Progenitor cell of endocrine pancreas (in vitro differentiated cells): ENCODE measurements at places on chromosomes 6 and 20.

- no peak for DNase-seq
Measured at GRCh38 chr6:5095236-5095635, 10.1 kb downstream of the PPP1R3G start.

- peak; percentile 25 for DNase-seq
Measured at GRCh38 chr6:14129575-14129974, 12.0 kb downstream of the CD83 start.

GRCh38 chr6:106973018-106973835, 1.3 kb downstream of the CD24 start:
- peak; percentile 21 for DNase-seq

DNA sequence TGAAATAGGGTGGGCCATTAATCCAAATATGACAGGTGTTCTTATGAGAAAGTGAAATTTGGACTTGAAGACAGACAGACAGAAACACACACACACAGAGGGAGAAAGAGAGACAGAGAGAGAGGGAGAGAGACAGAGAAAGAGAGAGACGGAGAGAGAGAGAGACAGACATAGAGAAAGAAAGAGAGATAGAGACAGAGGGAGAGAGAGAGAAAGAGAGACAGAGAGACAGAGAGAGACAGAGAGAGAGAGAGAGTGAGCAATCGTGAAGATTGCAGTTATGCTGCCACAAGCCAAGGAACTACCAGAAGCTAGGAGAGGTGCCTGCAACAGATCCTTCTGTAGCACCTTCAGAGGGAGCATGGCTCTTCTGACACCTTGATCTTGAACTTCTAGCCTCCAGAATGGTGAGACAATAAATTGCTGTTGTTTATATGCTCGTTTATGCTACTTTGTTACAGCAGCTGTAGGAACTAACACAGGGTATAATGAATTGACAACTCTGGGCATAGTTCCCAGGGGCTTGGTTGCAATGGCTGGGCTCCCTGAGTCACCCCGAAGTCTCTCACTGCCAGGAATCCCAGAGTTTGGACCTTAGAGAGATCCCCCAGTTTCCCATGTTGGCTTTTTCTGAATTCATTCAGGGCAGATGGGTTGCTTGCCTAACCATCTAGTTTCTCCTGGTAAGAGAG, 44.7 kb upstream of the ECI2 start:
- no peak for DNase-seq

DNA sequence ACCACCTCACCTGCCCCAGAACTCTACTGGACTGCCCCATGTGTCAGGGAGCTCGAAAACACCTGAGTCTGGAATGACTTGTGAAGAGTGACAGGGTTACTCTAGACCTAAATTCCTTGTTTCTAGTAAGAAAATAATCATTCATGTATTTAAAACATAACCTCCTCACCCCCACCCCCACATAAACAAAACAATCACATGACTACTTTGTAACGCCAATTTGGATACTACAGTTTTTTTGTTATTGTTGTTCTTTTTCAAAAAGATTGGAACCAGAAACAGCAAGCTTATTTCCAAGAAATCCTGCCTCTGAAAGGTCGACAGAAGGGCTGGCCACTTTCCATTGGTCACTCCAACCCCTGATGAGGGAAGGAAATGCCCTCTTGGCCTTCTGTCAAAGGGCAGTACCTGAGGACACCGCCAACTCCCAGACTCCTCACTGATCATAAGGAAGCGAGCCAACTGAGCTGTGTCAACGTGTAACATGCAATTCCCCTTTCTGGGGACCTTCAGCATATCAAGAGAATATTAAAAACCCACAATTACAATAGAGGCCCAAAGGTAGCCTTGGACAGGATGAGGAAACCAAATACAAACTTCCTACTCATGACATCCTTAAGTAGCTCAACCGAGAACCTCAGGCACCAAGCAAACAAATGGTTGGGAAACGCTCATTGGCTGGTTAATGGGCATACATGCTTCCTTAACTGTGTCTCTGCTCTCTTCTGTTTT, 2.6 kb downstream of the MCUR1 start:
- no peak for DNase-seq

GRCh38 chr20:41386502-41387427, 20.1 kb upstream of the EMILIN3 start:
- no peak for DNase-seq

DNA sequence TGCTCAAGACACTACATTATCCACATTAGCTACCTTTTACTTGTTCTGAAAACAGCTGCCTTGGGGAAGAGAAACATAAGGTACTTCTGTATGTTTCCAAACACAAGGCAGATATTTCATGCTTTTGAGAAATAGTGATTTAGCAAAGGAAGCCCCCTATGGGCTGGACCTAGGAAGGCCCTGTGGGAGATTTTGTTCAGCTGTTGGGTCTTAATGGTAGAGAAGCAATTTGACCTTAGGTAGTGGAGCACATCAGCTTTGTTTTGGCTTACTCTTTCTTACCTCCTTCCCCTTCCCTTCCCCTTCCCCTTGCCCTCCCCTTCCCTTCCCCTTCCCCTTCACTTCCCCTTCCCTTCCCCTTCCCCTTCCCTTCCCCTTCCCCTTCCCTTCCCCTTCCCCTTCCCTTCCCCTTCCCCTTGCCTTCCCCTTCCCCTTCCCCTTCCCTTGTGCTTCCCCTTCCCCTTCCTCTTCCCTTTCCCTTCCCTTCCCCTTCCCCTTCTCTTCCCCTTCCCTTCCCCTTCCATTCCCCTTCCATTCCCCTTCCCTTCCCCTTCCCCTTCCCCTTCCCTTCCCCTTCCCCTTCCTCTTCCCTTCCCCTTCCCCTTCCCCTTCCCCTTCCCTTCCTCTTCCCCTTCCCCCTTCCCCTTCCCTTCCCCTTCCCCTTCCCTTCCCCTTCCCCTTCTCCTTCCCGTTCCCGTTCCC, 84.6 kb downstream of the ANKS1A start:
- no peak for DNase-seq

DNA sequence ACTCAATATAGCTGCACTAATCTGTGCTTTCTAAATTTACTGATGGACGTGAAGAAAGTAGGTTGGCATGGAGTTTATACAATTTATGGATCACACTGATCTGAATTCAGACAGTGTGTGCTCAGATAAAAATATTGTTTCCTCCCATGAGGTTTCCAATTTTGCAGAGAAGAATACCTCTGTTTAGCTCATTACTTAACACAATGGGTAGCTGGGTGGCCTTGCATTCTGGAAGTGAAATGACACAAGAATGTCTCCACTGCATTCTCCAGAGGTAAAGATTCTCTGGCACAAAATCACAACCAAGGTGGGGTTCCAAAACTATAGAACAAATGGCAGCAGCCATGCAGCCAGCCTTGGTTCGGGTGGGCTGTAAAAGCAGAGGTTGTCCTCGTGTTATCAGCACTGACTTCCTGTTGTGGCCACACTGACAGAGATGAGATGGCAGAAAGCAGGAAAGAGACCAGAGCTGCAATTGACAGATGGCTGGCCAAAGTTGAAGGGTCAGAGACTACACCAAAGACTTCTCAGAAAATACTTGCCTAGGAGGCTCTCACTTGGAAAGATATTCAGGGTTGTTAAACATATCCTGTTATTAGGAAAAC, 50.2 kb downstream of the HDAC2 start:
- no peak for DNase-seq

DNA sequence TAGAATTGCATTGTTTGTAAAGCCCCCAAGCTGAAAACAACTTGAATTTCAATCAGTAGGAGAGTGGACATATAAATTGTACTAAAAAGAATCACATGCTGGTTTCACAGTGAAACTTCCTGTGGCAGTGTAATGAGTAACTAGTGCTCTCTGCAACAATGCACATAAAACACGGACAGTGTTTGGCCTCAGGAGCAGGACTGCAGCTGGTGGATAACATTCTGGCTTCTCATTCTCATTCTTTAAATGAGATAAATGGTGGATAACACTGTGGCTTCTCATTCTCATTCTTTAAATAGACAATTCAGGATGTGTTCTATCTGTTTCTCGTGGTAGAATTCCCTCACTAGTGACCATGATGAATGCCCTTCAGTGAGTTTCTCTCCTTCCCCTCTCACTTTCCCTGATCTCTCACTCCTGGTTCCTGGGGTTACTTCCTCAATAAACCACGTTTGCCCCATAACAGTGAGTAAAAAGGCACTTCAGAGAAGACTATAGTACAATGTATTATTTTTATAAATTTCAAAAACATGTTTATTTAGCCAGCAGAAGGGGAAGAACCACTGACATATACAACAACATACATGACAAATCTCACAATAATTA, 59.9 kb downstream of the SLC22A2 start:
- DNase-seq, result no peak
